ENCODE measurements at places on chromosomes 12 and 14.

DNA sequence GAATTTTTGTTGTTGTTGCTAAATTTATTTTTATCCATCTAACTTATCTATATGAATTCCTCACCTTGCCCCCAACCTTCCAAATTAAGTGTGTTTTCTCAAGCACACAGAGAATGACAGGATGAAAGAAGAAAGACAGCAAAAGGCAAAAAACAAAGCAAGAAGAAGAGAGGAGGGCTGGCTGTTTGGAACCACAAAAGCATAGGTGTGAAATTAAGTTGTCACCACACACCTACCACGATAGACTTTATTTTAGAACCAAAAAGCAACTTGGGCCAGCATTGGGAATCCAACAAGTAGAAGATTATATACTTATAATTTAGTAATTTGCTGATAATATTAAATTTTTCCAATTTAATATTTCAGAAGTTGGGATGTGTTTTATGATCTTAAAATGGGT, 58.7 kb upstream of the REP15 start:
- no peak for DNase-seq

DNA sequence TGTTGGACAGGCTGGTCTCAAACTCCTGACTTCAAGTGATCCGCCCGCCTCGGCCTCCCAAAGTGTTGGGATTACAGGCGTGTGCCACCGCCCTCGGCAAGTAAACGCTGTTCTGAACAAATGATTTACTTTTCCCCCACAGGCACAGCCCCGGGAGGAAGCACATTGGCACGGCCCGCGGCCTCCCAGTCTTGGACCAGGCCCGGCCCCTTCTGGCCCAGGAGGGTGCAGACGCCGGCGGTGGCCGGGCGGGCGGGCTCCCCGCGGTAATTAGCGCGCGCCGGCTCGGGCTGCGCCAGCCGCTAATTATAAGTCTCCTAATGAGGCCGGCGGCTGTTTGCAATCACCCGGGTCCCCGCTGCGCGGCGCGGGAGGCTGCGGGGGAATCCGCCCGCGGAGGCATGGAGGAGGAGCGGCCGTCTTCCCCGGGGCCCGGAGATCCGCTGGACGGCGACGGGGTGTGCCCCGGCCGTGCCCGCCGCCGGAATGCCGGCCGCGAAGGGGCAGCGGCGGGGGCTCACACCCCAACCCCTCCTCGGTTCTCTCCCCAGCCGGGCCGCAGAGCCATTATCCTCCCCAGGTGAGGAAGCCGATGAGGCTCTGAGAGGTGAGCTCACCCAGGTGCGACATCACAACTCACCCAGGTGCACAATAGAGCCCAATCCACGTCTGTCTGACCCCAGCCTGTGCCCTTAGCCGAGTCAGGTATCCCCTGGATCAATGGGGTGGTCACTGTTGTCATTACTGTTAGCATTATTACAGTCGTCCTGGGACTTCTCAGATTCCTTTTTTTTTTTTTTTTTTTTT, 3.3 kb upstream of the POP5 start:
- DNase-seq, result peak; percentile 72

DNA sequence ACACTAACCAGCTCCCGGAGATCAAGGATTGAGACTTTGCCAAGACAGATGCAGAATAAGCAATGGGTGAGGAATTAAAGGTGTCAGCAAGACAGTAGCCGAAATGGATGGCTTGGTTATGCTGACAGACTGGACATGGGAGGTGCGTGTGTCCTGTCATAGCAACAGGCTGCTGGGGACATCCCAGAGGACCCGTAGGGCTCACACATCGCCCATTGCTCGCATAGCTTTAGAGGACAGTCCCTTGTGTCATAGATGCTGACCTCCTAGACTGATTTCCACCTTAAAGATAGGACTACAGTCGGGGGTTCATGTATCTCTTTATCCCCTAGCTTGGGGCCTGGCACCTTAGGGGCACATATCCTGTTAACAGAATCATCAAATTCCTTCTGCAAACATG, 324.5 kb downstream of the MED13L start:
- no peak for DNase-seq

DNA sequence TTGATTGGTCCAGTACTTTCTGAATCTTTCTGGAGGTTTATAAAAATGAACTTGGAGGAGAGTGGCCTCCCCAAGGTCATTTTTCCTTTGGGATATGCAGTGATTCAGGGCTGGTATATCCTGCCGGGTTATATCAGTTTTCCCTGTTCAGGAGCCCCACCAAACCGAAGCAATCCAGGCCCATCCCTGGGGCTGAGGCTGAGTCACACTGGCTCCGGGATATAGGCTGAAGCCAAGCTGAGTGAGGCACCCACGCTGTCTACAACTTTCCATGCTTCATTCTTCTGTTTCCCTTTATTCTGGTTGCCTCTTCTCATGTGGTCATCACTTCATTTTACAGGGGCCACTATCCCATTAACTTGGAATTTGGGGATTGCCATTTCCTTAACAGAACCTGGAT, 3.4 kb downstream of the SSPN start:
- no peak for DNase-seq

Data from K562 (cell line).